Calu3 (cell line): ENCODE measurements at places on chromosomes 7 and 10.

- peaks cover 74% of the 10 kb centered on the region for H3K27me3 ChIP-seq
- no peak overlapping the region for H3K4me3 ChIP-seq
- DNase-seq = no peak
- H3K27ac ChIP-seq = no peak overlapping the region
- peaks cover 6% of the 10 kb centered on the region for H3K4me1 ChIP-seq
- peaks cover 26% of the 10 kb centered on the region for H3K36me3 ChIP-seq
Observed at GRCh38 chr7:44108768-44109750, 4.9 kb downstream of the AEBP1 start.

GRCh38 chr7:16594676-16595075, 50.9 kb downstream of the ANKMY2 start:
- H3K36me3 ChIP-seq = peaks cover 9% of the 10 kb centered on the region
- H3K27me3 ChIP-seq = no peaks in the 10 kb centered on the region
- no peak overlapping the region for H3K27ac ChIP-seq
- H3K4me3 ChIP-seq = no peak overlapping the region
- peaks cover 50% of the 10 kb centered on the region for H3K4me1 ChIP-seq

DNA sequence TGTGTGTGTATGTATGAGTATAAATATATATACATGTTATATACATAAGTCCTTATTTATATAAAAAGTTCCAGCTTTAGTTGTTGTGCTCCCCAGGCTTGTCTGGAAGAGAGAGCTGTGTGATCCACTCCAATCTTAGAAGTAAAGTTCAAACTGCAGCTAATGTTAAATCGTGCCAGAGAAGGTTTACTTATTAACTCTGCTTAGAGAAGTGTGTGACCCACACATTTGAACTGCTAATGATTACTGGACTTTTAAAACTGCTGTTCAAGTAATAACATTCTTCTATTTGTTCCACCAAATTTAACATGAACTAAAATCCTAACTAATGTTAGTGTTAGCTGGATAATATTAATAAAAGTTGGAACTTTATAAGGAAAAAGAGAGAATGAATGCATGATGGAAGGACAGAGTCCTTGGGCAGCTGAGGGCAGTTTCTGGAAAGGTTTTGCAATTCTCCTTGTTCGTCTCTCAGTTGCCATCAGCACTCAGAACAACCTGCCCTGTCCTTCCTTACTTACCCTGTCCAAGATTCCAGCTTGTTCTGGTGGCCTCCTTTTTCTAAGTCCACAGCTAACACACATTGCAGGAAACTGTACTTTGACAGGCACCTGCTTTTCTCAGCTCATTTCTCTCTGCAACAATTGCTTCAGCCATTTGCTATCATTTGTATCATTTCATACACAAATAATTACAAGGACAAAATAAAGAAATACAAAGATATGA, 162.6 kb downstream of the FAM107B start:
- H3K4me1 ChIP-seq = peaks cover 25% of the 10 kb centered on the region
- no peak for DNase-seq
- H3K36me3 ChIP-seq = no peaks in the 10 kb centered on the region
- no peak overlapping the region for H3K4me3 ChIP-seq
- H3K27me3 ChIP-seq = no peaks in the 10 kb centered on the region

- no peak for DNase-seq
- H3K36me3 ChIP-seq = peaks cover 5% of the 10 kb centered on the region
- H3K4me1 ChIP-seq = peaks cover 51% of the 10 kb centered on the region
- no peak overlapping the region for H3K4me3 ChIP-seq
- no peak overlapping the region for H3K27ac ChIP-seq
Observed at GRCh38 chr7:151693140-151693539, 173.4 kb upstream of the RHEB start.

- H3K4me3 ChIP-seq = no peak overlapping the region
- no peaks in the 10 kb centered on the region for H3K4me1 ChIP-seq
- no peak for DNase-seq
- H3K27ac ChIP-seq = no peak overlapping the region
Observed at GRCh38 chr10:34001087-34001580, 666.7 kb upstream of the NRP1 start.

- H3K36me3 ChIP-seq = peaks cover 5% of the 10 kb centered on the region
- H3K27ac ChIP-seq = peak overlapping the region; percentile 14
- DNase-seq = no peak
- H3K4me1 ChIP-seq = peaks cover 50% of the 10 kb centered on the region
- no peaks in the 10 kb centered on the region for H3K27me3 ChIP-seq
Observed at GRCh38 chr7:17495655-17496394, 197.4 kb downstream of the AHR start.

GRCh38 chr7:96989241-96989858, 16.0 kb upstream of the DLX6 start:
- no peak for DNase-seq
- H3K4me3 ChIP-seq = no peak overlapping the region
- no peak overlapping the region for H3K27ac ChIP-seq
- H3K36me3 ChIP-seq = no peaks in the 10 kb centered on the region
- no peaks in the 10 kb centered on the region for H3K27me3 ChIP-seq

DNA sequence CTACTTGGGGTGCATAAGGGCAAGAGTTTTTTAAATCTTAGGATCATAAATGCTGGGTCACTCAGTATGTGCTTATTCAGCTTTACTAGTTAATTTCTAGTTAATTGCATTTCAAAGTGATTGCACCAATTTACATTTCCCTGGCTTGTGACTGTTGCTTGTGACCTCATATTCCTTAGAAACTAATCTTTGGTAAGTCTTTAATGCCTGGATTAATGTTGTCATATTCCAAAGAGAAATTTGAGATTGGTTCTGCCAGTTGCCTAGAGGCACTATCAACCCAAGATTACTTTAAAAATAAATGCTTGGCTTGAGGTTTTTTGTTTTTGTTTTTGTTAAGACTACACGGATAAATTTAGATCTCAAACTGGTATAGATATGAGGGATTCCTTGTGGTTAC, 103.1 kb downstream of the ANK3 start:
- peaks cover 44% of the 10 kb centered on the region for H3K4me1 ChIP-seq
- H3K36me3 ChIP-seq = no peaks in the 10 kb centered on the region
- no peak overlapping the region for H3K4me3 ChIP-seq
- no peak for DNase-seq
- H3K27ac ChIP-seq = no peak overlapping the region

DNA sequence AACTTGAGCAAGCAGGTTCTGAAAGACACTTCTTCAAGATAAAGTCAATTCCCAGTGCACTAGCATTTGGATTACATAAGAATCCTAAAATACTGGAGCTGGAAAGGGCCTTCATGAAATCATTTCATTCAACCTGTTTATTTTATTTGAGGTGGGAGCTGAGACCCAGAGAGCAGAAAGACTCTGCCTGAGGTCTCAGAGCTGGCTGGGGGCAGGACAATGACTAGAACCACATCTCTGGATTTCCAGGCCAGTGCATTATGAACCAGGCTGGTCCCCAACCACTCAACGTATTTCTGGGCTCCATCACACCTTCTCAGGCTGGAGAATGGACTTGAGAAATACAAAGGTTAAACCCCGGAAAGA, 8.4 kb downstream of the ANXA11 start:
- H3K27ac ChIP-seq = peak overlapping the region; percentile 94
- H3K36me3 ChIP-seq = peaks cover 95% of the 10 kb centered on the region
- peaks cover 76% of the 10 kb centered on the region for H3K4me1 ChIP-seq
- no peaks in the 10 kb centered on the region for H3K27me3 ChIP-seq

GRCh38 chr10:89219513-89220218, 12.5 kb upstream of the CH25H start:
- no peaks in the 10 kb centered on the region for H3K27me3 ChIP-seq
- no peak overlapping the region for H3K27ac ChIP-seq
- no peak for DNase-seq
- no peaks in the 10 kb centered on the region for H3K36me3 ChIP-seq

DNA sequence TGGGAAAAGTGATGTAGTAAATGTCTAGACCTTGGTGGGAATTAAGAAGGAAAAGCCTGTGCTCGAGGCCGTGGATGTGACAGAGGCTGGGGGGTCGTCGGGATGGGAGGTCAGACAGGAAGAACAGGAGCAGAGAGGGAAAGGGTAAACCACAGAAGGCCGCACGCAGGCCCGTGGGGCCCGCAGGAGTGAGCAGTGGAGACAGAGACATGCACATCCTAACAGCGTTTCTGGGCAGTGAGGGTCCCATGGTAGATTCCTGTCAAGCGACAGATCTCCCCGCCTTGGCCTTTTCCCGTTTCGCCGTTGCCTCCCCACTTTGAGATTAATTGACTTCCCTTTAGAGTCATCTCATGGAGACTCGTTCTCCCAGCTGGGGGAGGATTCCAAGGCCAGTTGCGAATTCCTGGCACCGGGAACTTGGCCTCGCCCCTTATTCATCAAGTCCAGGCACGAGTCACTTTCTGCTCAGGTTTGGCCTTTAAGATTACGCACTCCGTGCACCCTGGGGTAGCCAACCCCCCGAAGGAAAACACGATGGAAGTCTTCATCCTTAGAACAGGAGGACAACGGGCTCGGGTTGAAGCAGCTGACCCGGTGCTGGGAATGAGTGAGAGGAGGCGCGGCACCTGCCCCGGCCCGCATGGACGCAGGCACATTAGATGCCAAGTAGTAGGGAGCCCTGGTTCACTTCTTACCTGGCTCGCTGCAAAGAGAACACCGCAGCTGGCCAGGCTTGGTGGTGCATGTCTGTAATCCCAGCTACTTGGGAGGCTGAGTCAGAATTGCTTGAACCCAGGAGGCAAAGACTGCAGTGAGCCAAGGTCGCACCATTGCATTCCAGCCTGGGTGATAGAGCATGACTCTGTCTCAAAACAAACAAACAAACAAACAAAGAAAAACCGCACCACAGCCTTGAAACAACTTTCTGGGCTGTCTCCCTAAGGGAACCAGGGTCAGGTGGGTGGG, 315.2 kb upstream of the SHH start:
- H3K4me3 ChIP-seq = no peak overlapping the region
- DNase-seq = no peak
- H3K27ac ChIP-seq = no peak overlapping the region

GRCh38 chr10:130040817-130041330, 69.8 kb downstream of the C10orf143 start:
- no peak overlapping the region for H3K27ac ChIP-seq
- DNase-seq = no peak
- no peak overlapping the region for H3K4me3 ChIP-seq
- no peaks in the 10 kb centered on the region for H3K27me3 ChIP-seq

DNA sequence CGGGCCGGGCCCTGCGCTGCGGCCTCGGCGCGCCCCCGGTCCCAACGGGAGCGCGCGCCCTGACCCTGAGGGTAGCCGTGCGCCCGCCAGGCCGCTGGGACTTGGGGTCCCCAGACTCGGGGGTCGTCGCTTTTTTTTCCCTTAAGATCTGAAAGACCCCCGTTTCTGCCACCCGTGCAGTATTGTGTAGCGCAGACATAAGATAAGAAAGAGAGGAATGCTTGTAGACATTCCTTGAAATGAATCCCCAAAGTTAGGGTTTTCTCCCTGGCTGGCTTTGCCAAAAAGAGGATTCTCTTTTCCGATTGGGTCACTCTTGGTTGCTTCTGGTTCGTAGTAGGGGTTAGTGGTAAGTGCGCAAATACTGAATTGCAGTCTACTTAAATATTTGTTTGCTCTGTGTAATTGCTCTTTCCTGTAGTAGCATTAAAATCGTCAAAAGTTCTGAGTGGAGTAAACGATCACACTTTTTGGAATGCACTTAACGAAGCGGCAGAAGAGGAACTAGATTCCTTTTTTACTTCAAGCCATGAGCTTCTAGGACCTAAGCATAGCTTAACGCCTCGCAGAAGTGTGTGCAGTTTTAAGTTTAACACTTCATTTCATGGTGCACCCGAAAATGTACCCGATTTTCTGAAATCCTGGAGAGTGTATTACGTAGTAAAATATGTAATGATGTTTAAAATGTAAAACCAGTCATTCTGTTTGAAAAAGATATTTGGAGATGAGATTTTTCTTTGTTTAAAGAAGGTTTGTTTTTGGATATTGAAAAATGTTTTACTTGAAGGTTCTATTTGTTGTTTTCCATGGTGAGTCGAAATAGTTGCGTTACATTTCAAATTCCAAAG, 1.3 kb downstream of the CUL1 start:
- no peaks in the 10 kb centered on the region for H3K27me3 ChIP-seq
- H3K4me3 ChIP-seq = peak overlapping the region; percentile 79
- peak overlapping the region; percentile 90 for H3K27ac ChIP-seq
- H3K4me1 ChIP-seq = peaks cover 54% of the 10 kb centered on the region

GRCh38 chr7:127390186-127390816, 2.2 kb downstream of the ZNF800 start:
- H3K27me3 ChIP-seq = no peaks in the 10 kb centered on the region
- peaks cover 29% of the 10 kb centered on the region for H3K4me1 ChIP-seq
- DNase-seq = no peak
- peak overlapping the region; percentile 94 for H3K4me3 ChIP-seq

GRCh38 chr10:132248455-132249225, 59.1 kb downstream of the STK32C start:
- no peak overlapping the region for H3K27ac ChIP-seq
- H3K4me1 ChIP-seq = no peaks in the 10 kb centered on the region
- H3K4me3 ChIP-seq = peak overlapping the region; percentile 60
- DNase-seq = peak; percentile 65

GRCh38 chr10:93573051-93573909, 6.8 kb downstream of the FFAR4 start:
- no peaks in the 10 kb centered on the region for H3K36me3 ChIP-seq
- H3K27me3 ChIP-seq = no peaks in the 10 kb centered on the region
- H3K4me1 ChIP-seq = peaks cover 71% of the 10 kb centered on the region
- H3K27ac ChIP-seq = no peak overlapping the region
- peak; percentile 35 for DNase-seq
- H3K4me3 ChIP-seq = peak overlapping the region; percentile 26

DNA sequence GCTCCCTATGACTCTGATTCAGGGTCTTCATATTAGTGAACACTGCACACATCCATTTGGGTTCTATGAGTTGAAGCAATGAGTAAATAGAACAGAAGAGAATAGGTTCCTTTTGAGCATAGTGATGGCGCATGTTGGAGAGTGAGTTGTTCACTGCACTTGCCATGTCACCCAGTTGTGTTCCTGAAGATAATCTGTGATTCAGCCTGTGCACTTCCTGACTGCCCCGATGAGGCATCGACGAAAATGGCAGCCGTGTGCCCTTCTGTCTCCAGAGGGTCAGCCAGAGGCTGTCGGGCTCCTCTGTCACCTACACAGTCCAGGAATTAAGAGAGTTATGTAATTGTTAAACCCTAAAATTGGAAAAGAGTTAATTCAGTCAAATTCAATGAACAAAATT, 94.7 kb downstream of the GALNT11 start:
- no peak overlapping the region for H3K27ac ChIP-seq
- H3K36me3 ChIP-seq = peaks cover 41% of the 10 kb centered on the region
- no peaks in the 10 kb centered on the region for H3K4me1 ChIP-seq
- H3K4me3 ChIP-seq = no peak overlapping the region

DNA sequence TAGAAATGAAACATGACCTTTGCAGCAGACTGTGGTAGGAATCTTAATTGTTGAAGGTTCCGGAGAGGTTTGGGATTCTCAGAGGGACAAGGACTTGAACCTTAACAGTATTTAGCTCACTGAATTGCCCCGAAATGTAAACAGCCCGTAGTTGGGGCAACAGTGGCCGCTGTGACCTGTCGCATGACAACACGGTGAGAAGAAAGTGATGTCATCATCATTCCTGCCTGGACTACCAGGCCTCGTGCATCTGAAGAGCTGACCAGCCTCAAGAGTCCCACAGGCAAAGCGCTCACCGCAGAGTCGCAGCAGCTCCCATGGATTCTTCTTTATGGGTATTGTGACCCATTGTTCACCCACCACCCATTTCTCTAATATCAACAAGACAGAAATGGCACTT, 250.6 kb downstream of the KLF6 start:
- DNase-seq = no peak
- H3K4me1 ChIP-seq = peaks cover 21% of the 10 kb centered on the region
- H3K27ac ChIP-seq = no peak overlapping the region
- H3K4me3 ChIP-seq = no peak overlapping the region
- no peaks in the 10 kb centered on the region for H3K27me3 ChIP-seq

- H3K27me3 ChIP-seq = no peaks in the 10 kb centered on the region
- H3K36me3 ChIP-seq = no peaks in the 10 kb centered on the region
- no peak overlapping the region for H3K27ac ChIP-seq
- H3K4me1 ChIP-seq = peaks cover 33% of the 10 kb centered on the region
- H3K4me3 ChIP-seq = no peak overlapping the region
Observed at GRCh38 chr7:3910054-3910453, 609.0 kb downstream of the SDK1 start.
